Epithelial cell of proximal tubule (primary cell): ENCODE measurements at places on chromosomes 6 and 20. TPM values are rescaled to one million over a fixed set of nuclear protein-coding genes. Genes with fewer than 3 reads are reported as not detected.

Gene CTCFL
- total RNA-seq = 0.07 and 0.12 TPM in 2 replicates

DNA sequence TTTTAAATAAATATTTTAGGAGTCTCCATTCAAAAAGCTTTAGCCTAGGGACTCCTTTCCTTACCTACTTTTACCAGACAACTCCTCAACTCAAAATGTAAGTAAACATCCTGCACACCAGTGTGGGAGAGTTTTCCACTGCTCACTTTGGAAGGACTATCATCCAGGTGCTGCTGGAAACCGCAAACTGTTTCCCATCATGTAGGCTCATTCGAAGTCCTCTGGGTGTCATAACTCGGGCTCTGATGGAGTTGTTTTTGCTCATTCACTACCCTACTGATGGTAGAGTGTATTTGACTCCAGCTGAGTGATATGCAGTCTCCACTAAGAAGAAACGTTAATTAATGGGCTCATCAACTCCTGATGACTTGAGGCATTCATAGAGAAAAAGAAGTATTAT is 136.5 kb upstream of the AKAP12 start:
- DNase-seq = no peak

- DNase-seq = no peak
Measured at GRCh38 chr6:15608396-15608795, 54.4 kb downstream of the DTNBP1 start.

Gene AKAP7
- total RNA-seq = 2.5 and 3.5 TPM in 2 replicates

- no peak for DNase-seq
Measured at GRCh38 chr6:87250019-87250418, 72.4 kb upstream of the SMIM8 start.

DNA sequence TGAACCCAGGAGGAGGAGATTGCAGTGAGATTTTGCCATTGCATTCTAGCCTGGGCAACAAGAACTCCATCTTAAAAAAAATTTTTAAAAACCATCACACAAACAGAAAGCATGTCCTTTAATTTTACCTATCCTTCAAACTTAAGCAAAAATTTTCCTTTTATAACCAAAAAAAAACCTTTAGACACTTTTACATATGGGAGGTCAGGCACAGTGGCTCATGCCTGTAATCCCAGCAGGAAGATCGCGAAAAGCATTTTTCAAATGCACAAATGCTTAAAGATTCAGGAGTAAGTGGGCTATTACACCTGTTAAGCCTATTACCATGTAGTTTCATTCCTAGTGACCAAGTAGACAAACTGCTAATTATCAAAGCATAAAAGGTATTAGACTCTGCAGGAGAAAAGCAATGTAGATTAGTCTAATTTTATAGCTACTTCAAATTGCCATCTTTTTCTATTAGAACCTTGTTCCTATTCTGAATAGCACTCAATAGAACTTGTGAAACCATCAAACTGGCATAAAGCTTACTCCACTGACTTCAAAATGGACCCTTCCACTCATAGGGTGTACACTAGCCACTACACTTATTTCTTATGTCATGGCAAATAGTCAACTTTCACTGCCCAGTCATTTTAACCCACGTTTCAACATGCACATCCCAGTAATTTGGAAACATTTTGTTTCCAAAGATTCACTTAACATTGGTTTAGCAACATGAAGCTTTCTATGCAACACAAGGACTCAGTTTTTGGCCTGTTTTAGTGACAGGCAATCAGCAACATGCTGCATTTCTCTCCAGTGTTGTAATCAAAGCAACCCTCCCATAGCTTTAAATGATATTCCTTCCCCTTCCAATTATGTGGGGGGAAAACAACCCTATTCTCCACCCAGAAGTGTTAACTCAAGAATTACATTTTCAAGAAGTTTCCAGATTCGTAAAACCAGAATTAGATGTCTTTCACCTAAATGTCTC is 4.0 kb downstream of the EEF1A1 start:
- DNase-seq = no peak
